ENCODE measurements at places on chromosomes 5 and 9.

DNA sequence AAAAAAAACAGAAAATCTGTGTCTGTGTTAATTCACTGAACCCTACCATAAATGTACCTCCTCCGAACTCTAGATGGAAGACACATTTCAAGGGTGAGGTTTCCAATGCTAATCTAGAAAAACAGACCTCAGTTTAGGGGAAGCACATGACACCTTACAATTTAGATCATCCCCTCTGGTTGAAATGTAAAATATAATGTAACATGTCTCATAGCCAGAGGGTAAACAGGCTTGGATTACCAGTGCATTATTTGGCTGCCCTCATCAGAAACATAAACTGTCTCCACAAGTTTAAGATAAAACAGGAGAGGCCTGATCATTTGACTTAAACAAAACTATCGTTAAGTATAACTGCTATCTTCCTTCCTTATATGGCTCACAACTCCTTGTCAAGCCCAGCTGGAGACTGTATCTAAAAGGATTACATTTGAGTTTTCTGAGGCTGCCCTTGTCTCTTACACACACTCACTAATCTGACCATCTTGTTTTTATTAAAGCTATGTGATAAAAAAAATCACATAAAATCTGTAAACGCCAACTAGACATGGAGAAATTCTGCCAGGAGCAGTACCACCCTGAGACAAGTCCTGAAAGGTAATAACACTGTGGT, 105.7 kb downstream of the LURAP1L start:
- DNase-seq: no peak

GRCh38 chr5:124952566-124952965, 206.1 kb upstream of the ZNF608 start:
- DNase-seq: no peak

DNA sequence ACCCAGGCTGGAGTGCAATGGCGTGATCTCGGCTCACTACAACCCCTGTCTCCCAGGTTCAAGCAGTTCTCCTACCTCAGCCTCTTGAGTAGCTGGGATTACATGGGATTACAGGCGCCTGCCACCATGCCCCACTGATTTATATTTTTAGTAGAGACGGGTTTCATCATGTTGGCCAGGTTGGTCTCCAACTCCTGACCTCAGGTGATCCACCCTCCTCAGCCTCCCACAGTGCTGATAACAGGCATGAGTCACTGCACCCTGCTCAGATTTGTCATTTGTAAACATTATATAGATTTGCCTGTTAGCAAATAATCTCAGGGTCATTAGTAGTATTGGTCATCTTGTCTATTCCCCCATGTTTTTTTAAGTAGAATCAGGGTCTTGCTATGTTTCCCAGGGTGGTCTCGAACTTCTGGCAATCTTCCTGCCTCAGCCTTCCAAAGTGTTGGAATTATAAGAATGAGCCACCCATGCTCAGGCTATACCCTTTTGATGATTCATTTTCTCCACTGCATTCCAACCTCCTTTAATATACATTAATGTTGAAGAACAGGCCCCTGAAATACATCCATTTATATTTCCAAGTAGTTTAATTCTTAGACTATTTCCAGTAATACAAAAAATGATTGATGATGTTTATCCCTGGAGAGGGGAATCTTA, 17.3 kb downstream of the CENPH start:
- no peak for DNase-seq

DNA sequence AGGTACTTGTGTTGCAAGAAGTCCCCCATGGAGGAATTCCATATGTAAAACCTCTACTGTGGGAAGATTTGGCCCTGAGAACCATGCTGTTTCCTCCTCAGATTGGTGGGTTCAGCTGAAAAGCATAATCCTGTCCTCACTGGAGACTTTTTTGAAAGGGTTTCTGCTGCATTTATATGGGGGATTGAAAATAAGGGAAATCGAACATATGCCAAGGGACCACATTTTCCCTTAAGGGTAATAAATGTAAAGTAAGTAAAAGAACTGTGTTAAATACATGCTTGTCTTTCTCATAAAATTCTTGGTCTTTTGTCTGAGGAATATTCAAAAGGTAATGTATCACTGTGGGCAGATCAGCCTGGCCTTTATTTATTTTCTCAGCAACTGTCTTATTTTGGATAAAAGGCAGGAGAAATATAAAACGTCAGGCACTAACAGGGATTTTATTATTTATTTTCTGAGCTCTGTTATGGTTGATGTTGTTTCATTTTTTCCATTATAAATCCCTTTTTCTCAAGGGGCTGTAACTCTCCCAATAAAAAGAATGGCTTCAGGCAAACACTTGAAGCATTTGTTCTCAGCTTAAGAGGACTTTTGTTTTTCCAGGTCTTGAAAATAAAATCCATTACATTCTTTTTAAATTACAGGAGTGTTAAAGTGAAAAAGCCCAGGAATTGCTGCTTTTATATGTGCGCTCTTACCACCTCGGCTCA, 131.4 kb downstream of the FGF10 start:
- DNase-seq: no peak

GRCh38 chr5:38692781-38693527, 136.5 kb upstream of the LIFR start:
- DNase-seq: no peak

- no peak for DNase-seq
Measured at GRCh38 chr5:168430296-168430695, 56.0 kb upstream of the RARS1 start.

GRCh38 chr5:119395080-119395836, 39.4 kb downstream of the TNFAIP8 start:
- no peak for DNase-seq

DNA sequence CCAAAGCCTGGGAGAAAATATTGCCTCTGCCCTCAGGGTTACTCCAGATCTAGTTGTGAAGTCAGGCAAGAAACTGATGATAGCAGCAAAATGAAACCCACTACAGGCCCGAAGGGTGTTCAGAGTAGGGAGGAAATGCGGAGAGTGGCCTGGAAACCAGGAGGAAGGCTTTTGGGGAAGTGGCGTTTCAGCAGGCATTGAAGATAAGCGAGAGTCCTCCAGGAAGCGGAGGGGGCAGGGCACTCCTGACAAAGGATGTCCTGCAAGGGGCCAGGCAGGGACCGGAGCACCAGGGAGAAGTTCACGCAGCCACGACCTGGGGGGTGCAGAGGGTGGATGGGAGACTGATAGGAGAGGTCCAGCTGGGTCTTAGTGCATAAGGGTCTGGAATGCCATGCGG, 7.8 kb upstream of the FOXI1 start:
- DNase-seq: peak; percentile 51

DNA sequence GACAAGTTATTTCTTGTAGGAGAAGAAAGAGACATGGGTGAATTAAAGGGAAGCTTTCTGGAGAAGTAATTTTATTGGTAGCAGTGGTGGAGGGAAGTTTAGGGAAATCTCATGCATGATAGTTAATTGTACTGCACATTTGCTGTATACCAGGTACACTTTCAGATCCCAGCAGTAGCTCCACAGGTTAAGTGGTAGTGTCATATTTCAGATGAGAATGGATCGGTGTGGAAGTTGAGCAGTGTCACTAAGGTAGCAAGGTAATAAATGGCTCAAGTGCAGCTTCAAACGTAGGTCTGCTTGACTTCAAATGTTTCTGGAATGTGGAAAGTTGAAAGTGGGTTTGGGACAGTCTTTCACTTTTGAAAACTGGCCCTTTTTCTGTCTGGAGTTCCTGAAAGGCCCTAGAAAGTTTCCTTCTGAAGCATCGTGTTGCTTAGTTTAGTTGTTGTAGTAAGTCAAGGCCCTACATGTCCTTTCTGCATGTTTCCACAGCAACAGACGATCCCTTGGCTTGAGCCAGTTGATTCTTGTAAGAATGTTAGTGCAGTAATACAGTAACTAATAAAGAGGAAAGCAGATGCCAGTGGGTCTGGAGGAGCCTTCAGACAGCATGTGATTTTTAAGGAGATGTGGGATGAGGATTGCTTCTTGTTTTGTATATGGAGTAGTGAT, 3.7 kb downstream of the CLTA start:
- no peak for DNase-seq

DNA sequence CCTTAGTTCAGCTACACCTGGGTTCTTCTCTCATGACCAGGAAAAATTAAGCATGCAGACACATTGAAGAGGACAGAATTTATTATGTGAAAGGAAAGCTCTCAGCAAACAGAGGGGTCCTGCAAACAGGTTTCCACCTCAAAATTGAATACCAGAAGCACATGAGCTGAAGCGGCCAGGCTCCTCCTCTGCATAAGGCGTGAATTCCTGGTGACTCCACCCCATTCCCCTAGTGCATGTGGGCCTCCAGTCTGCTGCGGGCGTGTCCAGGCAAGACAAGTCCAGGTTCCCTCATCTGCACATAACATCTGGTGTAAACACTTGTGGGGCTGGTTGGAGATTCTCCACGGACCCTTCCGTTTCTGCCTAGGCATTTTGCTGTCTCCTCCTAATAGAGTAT, 1156.4 kb downstream of the FOXD4L5 start:
- DNase-seq: no peak

GRCh38 chr5:7609726-7610125, 213.8 kb downstream of the ADCY2 start:
- no peak for DNase-seq

DNA sequence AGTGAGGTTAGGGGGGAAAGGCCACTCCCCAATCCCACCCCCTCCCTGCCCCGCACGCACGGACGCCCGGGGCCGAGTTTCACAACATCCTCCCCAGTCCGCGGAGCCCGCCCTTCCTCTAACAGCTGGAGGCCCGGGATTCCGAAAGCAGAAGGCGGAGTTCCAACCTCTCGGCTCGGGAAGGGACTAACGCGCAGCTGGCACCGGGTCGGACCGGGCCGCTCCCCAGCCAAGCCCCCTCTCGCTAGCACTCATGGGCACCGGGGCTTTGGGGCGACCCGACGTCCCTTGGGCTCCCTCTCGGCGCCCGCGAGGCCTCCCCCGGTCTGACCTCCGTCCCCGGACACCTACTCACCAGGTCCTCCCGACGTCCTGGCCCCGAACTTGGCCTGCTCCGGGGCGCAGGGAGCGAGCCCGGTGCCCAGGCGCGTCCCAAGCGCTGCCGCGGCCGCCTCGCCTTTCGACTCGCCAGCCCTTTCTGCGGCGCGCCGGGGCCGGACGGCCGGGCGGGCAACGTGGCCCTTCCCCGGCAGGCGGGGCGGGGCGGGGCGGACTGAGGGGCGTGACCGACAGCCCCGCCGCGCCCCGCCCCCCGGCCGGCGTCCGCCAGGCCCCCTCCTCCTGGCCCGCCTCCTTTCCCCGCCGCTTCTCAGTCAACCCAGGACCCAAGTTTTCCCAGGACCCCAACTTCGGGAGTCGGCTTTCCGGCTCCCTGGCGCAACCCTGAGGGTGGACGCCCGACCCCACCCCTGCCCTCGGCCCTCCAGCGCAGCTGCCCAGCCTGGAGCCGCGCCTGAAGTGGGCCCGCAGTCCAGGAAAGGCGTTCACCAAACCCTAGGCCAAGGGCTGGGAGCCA, at the start of gene MGAT1:
TSS of gene MGAT1 (minus strand) at position 482 of the 856 bp plus-strand sequence. CDS start 9,835 bp downstream, outside the sequence.
- DNase-seq: peak; percentile 91

- DNase-seq: no peak
Measured at GRCh38 chr5:27682600-27682999, 644.2 kb upstream of the CDH9 start.

DNA sequence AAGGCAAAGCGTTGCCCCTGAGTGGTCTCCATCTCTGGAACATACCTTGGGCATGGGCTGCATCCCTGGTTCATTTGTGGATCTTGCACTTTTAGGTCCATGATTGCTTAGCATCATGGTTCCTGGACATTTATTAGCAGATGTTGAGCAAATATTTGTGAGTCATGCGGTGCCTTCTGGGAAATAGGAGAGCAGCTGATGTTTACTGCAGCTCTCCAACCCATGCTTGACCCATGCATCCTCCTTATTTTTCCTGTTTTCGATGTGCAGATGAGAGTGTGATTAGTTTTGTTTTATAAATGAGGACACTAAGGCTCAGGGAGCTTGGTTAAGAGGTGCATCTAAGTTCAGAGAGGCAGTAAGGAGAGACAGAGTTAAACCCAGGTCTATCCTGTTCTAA, 253.7 kb downstream of the ICE1 start:
- DNase-seq: no peak

DNA sequence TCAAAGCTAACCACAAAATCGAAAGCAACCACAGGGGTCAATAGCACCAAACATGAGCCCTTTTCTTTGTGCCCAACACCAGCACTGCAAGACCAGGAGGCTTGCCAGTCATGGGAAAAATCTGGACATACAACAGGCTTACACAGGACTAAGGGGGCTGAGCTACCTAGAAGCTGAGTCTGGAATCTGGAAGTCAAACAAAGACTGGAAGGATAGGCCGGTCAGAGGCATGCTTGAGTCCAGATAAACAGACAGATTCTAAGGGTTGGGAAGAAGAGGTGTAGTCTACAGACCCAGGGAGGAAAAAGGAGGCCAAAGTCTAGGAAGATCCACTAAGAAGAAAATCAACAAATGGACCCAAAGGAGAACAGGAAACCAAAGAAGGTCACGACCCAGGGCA, 73.3 kb downstream of the MYO10 start:
- no peak for DNase-seq

GRCh38 chr9:70390933-70391341, 23.5 kb downstream of the KLF9 start:
- DNase-seq: no peak

DNA sequence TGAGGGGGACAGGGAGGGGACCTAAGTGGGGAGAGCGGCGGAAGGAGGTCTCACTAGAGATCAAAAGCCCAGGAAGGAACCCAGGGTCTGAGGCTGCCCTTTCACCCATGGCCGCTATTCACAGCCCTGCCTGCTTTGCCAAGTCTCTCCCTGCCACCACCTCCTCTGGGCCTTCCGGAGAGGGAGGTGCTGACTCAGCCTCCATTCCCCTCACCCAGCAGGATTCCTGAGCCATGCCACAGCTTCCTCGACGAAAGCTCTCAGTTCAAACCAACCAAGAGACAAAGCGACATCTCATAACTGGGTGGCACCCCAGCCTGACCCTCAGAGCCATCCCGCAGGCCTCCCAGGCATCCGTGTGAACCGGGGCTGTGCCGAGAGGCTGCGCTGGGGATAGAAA, 36.7 kb downstream of the PAX5 start:
- DNase-seq: no peak

GRCh38 chr5:78467752-78468357, 107.4 kb downstream of the SCAMP1 start:
- DNase-seq: no peak

GRCh38 chr9:96293498-96294158, 8.3 kb downstream of the HSD17B3 start:
- DNase-seq: no peak

DNA sequence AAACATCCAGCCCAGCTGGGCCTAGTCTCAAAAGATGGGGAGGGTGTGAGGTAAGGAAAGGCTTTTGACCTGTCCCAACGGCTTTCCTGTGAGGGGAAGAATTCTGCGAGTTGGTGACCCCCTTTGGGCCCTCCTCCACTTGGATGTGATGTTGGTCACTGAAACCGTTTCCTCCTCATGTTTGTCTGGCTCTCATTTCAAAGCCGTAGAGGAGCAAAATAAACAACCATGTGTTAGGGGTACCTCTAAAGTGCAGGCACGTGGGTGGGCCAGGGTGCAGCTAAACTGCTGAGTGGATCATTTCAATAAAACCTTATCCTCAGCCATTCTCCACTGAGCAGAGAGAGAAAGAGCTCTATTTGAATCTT, 84.3 kb upstream of the MELK start:
- DNase-seq: no peak

GRCh38 chr5:170333161-170333910, 35.8 kb upstream of the LCP2 start:
- DNase-seq: no peak

GRCh38 chr9:87661241-87661640, 64.7 kb upstream of the CTSL start:
- no peak for DNase-seq

Data from right lobe of liver (tissue), 6 donors.